Nucleus accumbens (tissue), 56 donors: ENCODE measurements at places on chromosomes 6 and 20.

GRCh38 chr20:63293456-63293855 is 470 bp downstream of the COL20A1 start:
- DNase-seq = no peak

GRCh38 chr20:44849703-44850102 is 35.8 kb upstream of the YWHAB start:
- DNase-seq = no peak

DNA sequence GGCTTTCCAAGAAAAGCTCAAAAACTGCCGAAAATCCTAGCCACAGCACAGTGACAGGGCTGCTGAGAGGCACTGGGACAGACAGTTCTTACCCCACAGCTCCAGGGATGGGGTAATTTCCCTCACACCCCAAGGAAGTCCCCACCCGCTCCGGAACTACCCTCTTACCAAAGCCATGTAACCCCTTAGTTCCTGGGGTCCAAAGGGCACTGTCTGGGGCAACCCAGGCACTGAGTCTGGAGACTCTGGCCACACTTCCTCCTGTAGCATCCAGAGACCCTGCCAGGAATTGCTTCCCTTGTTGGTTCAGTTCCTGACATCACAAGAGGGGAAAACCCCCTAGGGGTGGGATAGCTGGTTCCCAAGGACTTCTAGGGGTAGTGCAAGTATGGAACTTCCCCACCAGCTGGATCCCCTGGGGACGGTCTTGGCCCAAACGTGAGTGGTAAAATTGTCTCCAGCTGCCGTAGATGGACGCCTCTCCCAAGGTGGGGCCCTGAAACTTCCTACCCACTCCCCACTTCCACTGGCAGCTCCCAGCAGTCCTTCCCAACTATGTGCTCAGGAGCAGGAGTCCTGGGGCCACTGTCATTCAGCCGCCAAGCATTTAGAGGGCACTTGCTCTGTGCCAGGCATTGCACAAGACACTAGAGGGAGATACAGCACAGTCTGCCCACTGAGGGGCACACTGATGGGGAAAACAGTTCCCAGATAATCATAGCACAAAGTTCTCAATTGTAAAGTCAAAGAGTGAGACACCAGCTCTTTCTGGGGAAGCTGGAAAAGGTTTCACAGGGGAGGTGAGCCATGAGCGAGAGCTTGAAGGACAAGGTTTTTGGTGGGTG is 17.2 kb upstream of the HCK start:
- DNase-seq = no peak

DNA sequence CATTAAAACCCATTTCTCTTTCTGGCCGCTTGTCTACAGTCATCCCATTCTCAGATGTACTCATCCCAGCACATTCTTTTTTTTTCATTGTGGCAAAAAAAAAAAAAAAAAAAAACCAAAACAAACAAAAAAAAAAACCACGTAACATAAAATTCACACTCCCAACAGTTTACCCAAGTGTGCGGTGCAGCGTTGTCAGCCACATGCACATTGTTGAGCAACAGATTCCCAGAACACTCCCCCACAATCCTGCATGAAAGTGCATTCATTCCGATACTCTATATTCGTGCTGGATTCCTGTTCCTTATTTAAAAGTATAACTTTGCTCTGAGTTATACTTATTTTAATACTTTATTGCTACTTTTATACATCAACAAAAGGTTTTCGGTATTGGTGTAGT is 96.0 kb downstream of the SASH1 start:
- DNase-seq = no peak

- DNase-seq = no peak
Observed at GRCh38 chr6:145368075-145368474, 367.2 kb downstream of the EPM2A start.

DNA sequence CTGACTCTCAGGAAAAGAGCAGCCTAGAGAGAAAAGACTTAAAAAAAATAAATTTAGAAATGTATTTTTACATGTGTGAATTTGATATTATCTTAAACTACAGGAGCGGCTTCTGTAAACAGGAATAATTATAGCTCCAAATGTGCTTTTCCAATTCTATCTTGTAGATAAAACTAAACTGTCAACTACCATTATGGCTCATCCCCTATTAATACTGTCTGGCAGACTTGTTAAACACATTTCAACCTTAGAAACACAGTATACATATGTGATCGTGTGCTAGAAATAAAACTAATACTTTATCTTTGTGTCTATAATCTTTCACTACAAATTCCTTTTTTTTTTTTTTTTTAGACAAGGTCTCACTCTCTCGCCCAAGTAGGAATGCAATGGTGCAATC is 75.8 kb downstream of the CNKSR3 start:
- DNase-seq = no peak

DNA sequence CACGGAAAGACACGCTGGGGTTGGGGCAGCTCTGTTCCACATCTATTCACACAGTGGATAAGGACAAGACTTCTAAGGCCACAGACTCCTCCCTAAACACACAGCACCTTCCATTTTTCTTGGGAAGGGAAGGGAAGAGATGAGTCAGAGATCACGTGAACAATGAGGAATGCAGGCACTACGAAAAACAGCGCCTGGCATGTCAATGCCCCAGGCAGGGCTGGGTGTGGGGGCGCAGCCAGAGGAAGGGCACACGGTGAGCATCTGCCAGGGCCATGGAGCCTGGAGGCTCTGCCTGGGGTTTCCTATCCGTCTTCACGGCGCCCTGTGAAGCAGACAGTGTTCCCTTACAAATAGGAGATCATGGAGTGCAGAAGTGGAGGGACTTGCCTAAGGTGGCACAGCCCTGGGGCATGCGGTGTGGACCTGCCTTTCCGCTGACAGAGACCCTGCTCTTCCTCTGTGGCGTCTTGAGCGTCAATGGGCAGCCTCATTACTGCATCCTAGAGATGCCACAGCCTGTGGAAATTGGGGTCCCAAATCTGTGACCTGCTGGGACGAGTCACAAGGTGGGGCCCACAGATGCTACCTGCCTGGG is 15.4 kb downstream of the UNC93A start:
- no peak for DNase-seq

- DNase-seq = no peak
Observed at GRCh38 chr6:163915131-163915530, 500.6 kb downstream of the QKI start.
